ENCODE measurements at places on chromosomes 5 and 9.

DNA sequence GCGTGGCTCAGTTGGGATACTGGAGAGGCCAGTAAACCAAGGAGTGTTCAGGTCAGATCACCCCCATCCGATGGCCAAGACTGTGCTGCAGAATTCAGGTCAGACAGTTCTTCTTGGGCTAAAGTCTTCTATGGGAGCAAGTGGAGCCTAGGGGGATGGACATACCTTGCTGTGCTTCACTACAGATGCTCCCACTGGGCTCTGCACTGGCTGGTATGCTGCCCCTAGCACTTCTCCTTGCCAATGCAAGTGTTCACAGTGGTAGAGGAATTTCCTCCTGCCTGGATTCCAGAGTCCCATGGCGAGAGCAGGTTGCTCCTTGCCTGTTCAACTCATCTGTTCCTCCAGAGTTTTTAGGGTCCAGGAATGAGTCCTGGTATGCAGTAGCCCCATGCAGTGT, 134.2 kb upstream of the EDIL3 start:
- no peak for DNase-seq

- DNase-seq, result no peak
These were observed 757.6 kb downstream of the SEMA5A start for GRCh38 chr5:8788246-8788645.

DNA sequence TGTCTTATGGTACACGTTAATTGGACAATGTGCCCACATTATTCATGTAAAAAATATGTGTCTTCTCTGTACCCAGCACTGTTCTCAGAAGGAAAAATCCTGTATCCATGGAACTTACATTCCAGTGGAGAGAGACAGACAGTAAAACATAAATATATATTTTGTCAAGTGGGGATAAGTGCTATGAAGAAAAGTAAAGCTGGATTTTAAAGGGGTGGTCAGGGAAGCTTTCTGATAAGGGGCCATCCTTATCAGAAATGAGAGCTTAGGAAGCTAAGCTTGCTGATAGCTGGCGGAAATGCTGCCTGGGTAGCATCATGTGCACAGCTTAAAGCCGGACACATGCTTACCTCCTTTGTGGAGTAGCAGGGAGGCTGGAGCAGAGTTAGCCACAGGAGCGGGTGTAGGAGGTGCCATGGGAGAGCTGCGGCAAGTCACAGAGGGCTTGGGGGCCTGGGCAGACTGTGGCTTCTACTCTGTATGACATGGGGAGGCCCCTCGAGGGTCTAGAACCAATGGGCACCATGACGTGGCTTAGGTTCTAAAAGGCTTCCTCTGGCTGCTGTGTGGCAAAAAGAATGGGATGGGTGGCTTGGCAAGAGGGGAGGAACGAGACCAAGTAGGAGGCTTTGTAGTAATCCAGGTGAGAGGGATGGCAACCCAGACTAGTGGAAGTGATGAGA, 141.7 kb downstream of the FGF1 start:
- DNase-seq, result no peak

- DNase-seq, result no peak
These were observed 135.6 kb upstream of the SMARCA2 start for GRCh38 chr9:1879501-1879900.

DNA sequence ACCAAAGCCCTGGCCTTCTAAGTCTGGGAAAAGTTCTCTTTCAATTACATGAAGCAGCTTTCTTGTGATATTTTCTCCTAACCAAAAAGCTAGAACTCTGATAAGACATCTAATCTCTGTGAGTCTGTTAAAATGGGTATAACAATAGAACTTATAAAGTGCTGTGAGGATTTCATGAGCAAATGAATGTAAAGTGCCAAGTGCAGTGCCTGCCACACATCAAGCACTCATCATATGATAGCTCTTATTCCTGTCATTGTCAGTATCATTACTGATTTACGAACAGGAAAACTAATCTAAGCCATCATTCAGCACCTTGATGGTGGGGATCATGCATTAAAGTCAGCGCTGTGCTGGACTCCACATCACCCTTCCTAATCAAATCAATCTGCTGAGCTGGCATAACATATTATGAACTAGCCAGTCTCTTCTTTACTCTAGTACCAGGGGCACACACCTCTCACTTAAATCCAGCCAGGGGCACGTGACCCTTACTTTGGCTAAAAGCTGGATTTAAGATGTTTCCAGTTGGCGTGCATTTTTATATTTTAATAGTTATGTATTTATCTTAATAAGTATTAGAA, 37.3 kb downstream of the YIPF5 start:
- no peak for DNase-seq
